ENCODE measurements at places on chromosomes 16 and 17.

DNA sequence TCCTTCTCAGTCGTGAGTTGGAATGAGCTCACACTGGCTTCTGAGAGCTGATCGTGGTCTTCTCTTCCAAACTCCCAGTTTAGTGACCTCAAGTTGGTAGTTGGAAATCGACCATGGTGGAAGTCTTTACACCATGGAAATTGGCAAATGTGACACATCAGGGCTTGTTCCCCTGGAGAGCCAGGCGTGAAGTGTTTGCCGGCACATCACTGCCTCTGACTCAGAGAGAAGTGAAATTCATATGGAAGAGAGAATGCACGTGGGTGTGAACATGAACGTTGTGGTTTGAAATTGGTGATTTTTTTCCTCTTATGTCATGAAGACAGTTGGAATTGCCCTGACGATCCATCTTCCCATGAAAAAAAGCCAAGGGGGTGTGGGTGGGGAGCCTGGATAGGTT is 47.4 kb downstream of the AXIN2 start:
- DNase-seq, result no peak

DNA sequence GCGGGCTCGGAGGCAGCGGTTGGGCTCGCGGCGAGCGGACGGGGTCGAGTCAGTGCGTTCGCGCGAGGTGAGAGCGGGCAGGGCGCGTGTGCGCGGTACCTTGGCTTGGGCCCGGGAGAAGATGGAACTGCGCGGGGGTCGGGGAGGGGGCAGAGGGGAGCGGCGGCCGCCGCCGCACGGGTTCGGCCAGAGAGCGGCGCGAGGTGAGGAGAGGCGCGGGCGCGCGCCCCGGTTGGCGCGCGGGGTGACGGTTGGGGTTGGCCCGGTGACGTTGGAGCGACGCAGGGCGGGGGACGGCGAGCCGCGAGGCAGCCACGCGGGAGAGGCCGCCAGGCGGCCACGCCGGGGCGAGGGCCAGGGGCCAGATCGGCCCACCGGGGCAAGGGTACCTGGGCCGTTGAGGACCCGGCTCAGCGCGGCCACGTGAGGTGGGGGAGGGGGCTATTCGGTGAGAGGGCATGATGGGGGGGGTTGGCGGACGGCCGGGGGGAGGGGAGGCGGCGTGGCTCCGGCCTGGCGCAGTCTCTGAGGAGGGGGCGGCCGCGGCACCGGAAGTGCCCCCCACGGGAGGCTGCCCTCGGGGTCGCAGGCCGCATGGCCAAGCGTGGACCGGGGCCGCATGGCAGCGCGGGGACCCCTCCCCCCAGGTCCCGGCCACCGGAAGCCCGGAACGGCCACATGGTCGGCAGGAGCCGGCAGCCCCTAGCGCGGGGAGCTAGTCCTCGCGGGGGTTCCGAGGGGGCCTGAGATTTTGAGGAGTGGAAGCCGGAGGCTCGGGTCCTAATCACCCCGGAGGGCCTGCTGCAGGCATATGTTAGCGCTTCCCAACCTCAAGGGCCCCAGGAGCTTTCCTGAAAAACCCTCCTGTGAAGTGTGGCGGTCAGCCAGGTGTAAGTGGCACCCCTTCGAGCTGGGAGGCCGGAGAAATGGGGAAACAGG is 527 bp downstream of the EIF5A start:
- no peak for DNase-seq

DNA sequence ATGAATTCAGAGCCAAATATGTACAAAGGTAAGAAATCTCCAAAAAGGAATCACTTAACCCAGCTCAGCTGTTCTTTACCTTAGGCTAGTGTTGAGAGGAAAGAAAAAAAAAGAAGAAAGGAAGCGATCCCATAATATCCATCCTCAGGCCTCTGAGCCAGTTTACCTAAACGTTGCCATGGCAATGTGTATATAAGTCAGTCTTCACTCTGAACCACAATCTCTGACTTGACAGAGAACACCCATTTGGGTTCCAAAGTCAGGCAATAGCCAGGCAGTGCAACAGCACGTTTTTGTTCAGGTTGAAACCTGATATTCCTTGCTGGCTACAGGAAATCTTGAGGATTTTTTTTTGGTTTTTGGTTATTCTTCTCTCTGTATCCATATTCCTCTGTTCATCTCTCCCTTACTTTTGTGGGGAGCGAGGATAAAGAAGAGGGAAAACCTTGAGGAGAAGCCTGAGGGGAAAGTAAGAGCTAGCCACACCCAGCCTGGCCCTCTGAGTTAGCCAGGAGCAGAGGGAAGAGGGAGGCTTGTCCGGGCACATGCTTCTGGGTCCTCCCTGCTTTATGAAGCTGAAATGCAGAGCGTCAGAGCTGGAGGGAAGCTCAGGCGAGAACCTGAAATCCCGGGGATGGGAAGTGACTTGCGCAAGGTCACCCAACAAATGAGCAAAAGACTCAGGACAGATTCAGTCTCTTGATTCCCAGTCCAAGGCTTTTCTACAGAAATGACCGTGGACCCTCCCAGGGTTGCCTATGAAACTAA is 152.7 kb downstream of the SOX9 start:
- DNase-seq, result no peak

DNA sequence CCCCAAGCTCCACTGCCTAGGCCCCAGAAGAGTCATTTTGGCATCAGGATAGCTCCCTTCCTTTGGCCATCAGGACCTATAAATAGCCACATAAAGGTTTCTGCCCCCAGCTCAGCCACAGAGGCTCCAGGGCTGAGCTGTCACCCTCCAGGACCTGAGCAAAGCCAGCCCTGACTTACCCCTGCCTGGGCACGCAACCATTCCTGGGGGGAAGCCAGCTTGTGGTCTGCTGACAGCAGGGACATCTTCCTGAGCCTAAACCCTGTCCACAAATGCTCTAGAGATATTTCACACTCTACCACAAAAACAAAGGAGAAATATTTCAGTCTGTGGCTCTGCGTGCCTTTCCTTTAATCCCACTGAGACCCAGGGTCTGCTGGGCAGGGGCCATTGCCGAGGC is 123.7 kb upstream of the CCL2 start:
- no peak for DNase-seq

DNA sequence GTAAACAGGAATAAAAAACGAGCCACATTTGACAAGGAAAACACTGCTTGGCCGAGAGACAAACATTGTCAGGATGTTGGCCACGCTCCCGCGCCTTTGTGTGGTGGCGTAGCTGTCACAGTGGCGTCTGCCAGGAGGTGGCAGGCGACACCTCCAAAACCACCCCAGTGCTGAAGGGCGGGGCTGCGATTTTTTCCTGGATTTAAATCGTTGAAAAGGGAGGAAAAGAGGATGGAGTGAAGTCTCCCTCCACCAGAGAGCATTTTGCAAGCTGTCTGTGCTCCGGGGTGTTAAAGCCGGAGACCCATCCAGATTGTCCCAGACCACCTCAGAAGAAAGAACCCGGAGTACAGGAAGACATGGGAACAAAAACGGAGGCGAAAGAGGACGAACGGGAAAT is 12.7 kb downstream of the MRM3 start:
- DNase-seq, result peak; percentile 85

- DNase-seq, result peak; percentile 79
Measured at GRCh38 chr16:12573730-12574383, 229.8 kb downstream of the CPPED1 start.

- no peak for DNase-seq
Measured at GRCh38 chr17:21129023-21129681, 2.4 kb downstream of the DHRS7B start.

- no peak for DNase-seq
Measured at GRCh38 chr16:10335681-10336080, 50.2 kb upstream of the ATF7IP2 start.

GRCh38 chr16:72561-73548 is at the start of gene RHBDF1:
Gene RHBDF1, minus strand, starts transcription at chr16:72631. Its CDS starts 7,616 bp downstream, at chr16:65015.
- DNase-seq, result no peak

DNA sequence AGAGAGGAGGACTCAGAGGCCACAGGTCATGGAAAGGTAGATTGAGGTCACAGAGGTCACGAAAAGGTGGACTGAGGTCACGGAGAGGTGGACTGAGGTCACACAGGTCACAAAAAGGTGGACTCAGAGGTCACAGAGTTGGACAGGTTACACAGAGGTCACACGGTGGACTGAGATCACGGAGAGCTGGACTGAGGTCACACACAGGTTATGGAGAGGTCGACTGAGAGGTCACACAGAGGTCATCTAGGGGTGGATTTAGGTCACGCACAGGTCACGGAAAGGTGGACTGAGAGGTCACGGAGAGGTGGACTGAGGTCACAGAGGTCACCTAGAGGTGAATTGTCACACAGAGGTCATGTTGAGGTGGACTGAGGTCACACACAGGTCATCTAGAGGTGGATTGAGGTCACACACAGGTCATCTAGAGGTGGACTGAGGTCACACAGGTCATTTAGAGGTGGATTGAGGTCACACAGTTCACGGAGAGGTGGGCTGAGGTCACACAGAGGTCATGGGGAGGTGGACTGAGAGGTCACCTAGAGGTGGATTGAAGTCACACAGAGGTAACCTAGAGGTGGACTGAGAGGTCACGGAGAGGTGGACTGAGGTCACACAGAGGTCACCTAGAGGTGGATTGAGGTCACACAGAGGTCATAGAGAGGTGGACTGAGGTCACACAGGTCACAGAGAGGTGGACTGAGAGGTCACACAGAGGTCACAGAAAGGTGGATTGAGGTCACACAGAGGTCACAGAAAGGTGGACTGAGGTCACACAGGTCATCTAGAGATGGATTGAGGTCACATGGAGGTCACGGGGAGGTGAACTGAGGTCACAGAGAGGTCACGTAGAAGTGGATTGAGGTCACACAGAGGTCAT is 26.7 kb upstream of the JPT2 start:
- no peak for DNase-seq

- no peak for DNase-seq
Measured at GRCh38 chr16:85470873-85471272, 142.2 kb upstream of the GSE1 start.

DNA sequence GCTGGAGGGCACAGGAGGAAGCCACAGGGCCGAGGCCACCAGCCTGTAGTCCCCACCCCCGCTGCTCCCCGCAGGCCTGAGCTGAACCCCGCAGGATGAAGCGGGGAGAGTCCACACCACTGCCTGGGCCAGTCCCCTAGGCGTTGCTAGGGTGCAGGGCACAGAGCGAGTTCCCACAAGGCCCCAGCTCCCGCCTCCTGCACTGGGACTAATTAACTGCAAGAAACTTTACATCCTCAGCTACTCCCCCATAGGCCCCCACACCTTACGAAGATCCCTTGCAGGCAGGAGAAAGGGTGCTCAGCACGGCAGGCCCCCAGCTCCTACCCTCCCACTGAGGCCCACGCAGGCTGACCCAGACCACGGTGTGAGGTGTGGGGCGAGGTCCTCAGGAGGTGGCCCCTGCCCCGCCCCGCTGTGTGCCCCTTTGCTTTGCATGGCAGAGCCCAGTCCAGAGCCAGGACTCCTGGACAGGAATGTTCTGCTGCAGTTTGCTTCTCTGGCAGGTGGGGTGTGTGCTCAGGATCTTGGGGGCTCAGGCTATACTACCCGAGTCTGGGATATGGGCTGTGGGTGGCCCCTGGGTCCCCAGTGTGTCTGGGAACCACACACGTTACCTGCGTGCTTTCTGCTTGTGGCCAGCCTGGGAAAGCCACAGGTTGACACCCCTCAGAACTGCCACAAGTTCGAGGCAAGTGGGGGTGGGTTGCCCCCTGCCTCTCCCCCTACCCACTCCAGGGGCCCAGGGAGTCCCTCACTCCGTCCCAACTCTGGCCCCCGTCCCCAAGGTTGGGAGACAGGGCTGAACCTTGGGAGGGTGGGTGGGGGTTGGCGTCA is 1.2 kb downstream of the GNG13 start:
- no peak for DNase-seq

GRCh38 chr17:82703036-82703745 is 4.7 kb upstream of the RAB40B start:
- DNase-seq, result no peak

GRCh38 chr17:16439303-16439791 is 24.0 kb downstream of the TRPV2 start:
- no peak for DNase-seq

Measured in GM13977 (cell line).